ENCODE measurements at places on chromosomes 4 and X.

GRCh38 chr4:93684571-93684970, 144.0 kb upstream of the ATOH1 start:
- no peak for DNase-seq

DNA sequence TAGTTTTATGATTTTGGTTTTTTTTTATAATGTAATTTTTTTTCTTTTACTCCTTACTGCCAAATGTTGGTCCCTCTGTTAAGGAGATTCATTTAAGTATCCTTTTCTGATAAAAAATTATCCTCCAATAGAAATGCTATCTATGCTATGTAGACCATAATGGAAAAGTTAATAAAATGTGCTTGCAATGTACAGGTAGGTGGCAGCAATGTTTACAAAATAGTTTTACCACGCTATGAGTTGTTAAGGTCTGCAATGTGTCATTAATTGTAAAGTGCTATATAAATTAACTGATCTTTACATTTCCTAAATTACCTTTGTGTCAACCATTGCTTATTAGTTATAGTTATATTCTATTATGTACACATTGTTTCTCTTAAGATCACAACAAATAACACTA, 3.8 kb upstream of the CENPC start:
- DNase-seq: peak; percentile 1

GRCh38 chr4:102642631-102643298, 118.0 kb downstream of the MANBA start:
- DNase-seq: no peak

DNA sequence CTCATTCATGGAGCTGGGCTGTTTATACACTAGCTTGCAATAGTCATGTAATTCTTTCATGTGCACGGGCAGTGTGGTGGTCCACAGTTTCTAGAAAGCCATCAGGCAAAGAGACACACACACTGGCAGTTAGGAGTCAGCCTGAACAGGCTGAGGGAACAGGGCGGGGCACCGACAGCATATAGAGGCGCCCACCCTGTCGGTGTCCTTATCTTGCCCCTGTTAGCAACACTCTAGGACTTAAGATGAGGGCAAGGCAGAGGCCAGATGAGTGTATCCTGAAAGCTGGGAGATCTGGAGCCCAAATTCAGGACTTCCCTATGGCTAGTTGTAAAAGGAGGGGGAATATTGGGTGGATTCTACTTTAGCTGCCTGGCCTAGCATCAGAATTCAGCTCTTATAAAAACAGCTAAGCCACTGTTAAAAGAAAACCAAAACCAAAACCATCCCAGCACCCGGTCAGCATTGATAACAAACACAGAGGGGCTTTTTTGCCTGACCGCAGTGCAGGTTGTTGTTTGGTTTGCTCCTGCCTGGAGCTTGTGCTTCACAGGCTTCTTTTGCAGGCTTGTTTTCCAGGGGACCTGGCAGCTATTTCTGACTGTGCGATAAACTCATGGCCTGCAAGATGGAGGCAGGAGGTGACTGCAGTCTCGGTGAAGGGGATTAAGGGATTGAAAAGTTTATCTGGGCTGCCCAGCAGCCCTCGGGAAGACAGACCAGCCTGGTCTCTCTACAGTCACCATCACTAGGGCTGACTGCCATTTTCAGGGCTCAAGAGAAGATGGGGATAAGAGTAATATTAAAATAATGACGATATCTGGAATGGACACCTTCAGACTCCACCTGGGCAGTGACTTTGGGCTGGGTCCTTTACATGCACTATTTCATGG, 638.9 kb downstream of the MID1IP1 start:
- no peak for DNase-seq

DNA sequence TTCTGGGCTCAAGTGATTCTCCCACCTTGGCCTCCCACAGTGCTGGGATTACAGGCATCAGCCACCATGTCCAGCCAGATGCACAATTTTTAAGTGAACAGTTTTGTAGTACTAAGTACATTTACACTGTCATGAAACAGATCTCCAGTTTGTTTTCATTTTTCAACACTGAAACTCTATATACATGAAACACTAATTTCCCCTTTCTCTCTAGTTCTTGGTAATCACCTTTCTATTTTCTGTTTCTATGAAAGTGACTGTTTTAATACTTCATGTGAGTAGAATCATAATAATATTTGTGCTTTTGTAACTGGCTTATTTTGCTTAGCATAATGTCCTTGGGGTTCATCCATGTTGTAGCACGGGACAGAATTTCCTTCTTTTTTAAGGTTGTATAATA, 237.4 kb downstream of the CAMK2D start:
- no peak for DNase-seq

DNA sequence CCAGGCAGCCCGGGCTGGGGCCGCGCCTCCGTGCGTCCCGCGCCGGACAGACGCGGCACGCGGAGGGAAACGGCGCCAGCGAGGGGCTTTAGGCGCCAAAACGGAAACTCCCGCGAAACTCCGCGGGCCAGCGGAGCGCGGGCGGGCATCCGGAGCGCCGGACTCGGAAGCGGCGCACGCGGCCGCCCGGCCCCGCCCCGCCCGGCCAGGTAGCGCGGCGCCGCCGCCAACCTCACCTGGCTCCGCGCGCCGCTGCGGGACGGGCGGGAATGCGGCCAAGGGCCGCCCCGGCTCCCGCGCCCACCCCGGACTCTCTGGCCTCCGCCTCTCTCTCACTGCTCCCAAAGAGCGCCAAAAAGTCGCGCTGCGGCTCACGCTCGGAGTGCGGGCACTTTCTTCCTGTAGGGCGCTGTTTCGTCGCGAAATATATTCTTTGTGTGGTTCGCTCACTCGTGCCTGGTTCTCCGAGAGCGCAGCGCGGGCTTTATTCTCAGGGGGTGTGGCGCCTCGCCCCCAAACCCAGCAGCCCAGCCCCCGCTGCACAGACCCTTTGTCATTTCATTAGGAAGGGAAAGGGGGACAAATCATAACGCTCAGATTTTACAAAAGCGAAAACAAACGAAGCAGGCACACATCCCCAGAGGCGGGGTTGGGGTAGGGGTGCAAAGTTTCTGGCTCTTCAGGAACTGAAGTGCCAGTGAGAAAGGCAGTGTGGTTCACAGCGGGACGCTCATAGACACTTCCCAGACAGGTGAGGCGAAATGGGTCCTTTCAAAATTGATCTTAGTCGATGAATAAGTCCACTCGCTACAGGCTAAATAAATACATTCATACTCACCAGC, 961 bp upstream of the MBNL3 start:
- DNase-seq: peak; percentile 13

GRCh38 chr4:41725254-41725653, 23.3 kb downstream of the PHOX2B start:
- DNase-seq: no peak

GRCh38 chr4:10743357-10743756, 58.8 kb upstream of the CLNK start:
- no peak for DNase-seq

GRCh38 chr4:173346074-173346473, 11.9 kb upstream of the HMGB2 start:
- DNase-seq: no peak

DNA sequence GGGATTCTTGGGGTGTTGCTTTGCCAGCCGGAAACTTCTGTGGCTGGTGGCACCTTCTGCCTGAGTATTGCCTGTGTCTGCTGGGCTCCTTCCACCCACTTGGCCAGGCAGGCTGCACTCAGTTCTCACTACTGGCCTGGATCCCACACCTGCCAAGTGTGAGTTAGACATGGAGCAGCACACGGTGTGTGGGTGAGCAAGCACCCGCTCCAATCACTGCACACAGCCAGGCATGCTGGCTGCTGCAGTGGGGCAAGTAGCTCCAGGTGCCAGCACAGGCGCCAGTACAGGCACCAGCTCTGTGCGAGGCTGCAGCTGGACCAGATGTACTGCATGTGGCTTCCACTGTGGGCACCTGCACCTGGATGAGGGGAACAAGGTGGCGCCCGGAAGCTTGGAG, 23.9 kb downstream of the DCUN1D4 start:
- DNase-seq: no peak

DNA sequence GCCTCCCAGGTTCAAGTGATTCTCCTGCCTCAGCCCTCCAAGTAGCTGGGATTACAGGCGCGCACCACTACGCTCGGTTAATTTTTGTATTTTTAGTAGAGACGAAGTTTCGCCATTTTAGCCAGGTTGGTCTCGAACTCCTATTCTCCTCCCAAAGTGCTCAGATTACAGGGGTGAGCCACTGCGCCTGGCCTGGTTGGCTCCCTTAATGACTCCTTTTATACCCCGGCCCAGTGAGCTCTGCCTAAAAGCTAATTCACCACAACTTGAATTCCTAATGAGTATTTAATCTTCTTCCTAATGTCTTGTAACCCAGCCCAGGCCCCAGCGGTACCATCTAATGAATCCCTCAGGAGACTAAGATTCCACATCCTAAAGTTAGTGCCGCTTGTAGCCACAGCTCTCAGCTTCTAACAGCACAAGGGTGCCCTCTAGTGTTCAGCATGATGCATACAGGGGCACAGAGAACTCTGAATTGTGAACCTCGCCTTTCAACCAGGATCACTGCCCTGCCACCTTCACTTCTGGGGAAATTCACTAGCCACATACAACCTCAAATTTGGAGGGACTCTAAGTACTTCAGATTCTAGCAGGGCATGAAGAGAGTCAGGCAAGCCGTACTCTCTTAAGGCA, 89.5 kb downstream of the OR13H1 start:
- peak; percentile 39 for DNase-seq

- DNase-seq: no peak
These were observed 171.2 kb upstream of the NWD2 start for GRCh38 chr4:37073226-37073840.

- no peak for DNase-seq
These were observed 15.6 kb downstream of the ATP2B3 start for GRCh38 chrX:153533091-153533490.

DNA sequence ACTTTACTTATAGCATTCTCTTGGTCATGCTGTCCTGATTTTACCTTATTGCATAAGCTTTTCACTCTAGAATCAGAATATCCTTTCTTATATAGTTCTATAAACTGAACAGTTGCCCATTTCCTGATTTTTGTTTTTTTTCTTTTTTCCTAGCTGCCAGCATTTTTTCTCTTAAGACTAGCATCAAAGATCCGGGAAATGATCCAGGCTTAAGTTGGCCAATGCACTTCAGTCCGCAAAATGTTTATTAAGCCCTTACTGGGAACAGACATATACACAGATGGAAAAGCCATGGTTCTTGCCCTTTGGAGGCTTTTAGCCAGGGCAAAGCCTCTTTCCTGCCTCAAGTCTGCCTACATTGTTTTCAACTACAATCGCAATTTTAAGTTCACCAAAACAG, 10.1 kb upstream of the BMP2K start:
- no peak for DNase-seq

GRCh38 chr4:90443231-90443630, 316.0 kb downstream of the CCSER1 start:
- no peak for DNase-seq
